ENCODE measurements at places on chromosomes 4 and X.
A peak's percentile ranks its signal among the peaks of the same experiment; 100 is the strongest.

DNA sequence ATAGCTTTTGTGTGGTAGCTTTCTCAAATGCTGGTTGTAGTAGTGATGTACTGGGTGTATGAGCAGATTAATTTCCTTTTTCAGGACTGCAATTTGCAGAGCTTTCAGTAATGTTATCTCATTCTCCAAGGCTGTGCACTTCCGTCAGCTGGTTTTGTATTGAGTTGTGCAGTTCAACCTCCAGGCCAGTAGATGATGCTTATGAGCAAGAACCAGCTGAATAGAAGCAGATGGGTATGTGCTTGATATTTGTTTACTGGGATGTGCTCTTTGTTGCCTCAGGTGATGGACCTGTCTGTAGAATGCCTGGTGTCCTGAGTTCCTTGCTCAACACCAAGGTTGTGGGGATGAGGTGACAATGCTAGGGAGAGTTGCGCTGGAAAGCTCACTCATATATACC lies 462.8 kb downstream of the PCDH18 start:
- no peak overlapping the region for H3K27ac ChIP-seq
- H3K4me3 ChIP-seq: no peak overlapping the region
- H3K4me1 ChIP-seq: no peaks in the 10 kb centered on the region
- no peaks in the 10 kb centered on the region for H3K27me3 ChIP-seq
- DNase-seq: no peak

DNA sequence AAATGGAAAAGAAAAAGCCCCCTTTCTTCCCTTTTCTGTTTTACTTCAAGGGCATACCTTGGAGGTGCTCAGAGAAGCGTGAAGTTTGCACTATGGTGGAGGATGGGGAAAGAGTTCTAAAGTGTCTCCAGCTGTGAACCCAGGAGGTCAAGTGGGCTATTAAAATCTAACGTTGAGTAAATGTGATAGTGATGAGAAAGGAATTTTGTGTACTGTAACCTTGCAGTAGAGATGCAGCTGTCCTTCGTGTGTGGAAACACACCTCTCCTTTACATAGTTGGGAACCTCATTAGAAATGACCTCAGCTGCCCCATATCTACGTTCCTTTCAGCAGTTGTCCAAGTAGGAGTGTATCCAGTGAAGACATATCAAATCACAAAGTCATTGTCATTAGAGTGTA lies 26.5 kb downstream of the ADH5 start:
- no peak overlapping the region for H3K4me3 ChIP-seq
- H3K36me3 ChIP-seq: peaks cover 11% of the 10 kb centered on the region
- DNase-seq: no peak
- no peaks in the 10 kb centered on the region for H3K4me1 ChIP-seq
- no peaks in the 10 kb centered on the region for H3K27me3 ChIP-seq

GRCh38 chrX:139823806-139824205 lies 109.0 kb downstream of the ATP11C start:
- no peaks in the 10 kb centered on the region for H3K27me3 ChIP-seq
- H3K4me3 ChIP-seq: no peak overlapping the region
- no peak for DNase-seq

- H3K27ac ChIP-seq: no peak overlapping the region
- no peaks in the 10 kb centered on the region for H3K27me3 ChIP-seq
- no peaks in the 10 kb centered on the region for H3K36me3 ChIP-seq
- DNase-seq: no peak
- H3K4me3 ChIP-seq: no peak overlapping the region
Measured at GRCh38 chr4:60923075-60923474, 277.1 kb upstream of the ADGRL3 start.

- peaks cover 24% of the 10 kb centered on the region for H3K4me1 ChIP-seq
- peak overlapping the region; percentile 74 for H3K4me3 ChIP-seq
- H3K27ac ChIP-seq: peak overlapping the region; percentile 92
- H3K27me3 ChIP-seq: no peaks in the 10 kb centered on the region
Measured at GRCh38 chr4:67700116-67700737, 728 bp downstream of the UBA6 start.
